ENCODE measurements at places on chromosomes 1 and 21.

GRCh38 chr1:78043436-78043835 is 2.3 kb upstream of the GIPC2 start:
- no peak for DNase-seq

- DNase-seq: no peak
These were observed 364.7 kb downstream of the SMYD3 start for GRCh38 chr1:246142320-246142893.

- no peak for DNase-seq
These were observed 144.6 kb downstream of the CLIC6 start for GRCh38 chr21:34813266-34813894.

DNA sequence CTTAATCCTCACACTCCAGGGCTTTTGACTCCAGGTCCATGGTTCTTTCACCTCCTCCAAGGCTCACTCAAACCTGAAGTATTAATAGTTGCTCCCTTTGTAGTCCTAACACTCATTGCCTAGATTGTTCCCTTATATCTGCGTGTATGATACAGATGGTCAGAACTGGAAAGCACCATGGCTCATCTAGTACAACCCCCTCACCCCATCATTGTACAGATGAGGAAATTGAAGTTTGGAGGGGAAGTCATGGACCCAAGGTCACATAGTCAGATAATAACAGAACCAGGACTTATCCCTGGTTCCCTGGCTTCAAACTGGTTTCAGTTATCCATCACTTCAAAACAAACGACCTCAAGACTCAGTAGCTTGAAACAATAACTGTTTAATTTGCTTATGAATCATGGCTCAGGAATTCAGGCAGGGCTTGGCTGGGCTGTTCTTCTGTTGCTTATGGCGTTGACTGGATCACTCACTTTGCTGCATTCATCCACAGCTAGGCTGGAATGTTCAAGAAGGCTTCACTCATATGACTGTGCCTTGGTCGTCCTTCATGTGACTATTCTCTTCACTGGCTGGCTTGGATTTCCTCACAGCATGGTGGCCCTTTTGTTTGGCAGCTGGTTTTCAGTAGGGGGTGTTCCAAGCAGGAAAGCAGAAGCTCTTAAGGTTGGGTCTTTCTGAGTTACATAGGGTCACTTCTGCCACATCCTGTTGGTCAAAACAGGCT is 5.0 kb downstream of the NOS1AP start:
- no peak for DNase-seq

- DNase-seq: peak; percentile 16
These were observed 10.4 kb upstream of the GALE start for GRCh38 chr1:23810818-23811540.
